ENCODE measurements at places on chromosomes 4 and X.

GRCh38 chr4:38831653-38832052, 25.0 kb downstream of the TLR6 start:
- no peak for DNase-seq

DNA sequence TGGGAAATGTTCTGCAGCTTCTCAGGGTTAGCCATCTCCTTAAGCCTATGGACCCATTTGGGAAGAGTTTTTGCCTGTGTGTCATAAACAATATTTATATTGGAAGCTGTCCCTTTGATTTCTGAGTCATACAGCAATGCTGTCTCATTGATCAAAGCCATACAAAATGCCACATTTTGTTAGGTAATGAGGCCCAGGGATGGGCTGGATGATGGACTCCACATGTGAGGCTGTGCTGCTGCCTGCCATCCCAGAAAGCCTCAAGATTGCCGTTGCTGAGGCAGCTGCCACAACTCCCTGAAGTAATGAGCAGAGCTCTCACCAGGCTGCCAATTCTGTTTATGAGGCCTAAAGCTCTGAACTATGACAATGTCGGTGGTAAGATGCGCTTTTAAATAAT, 12.2 kb upstream of the GJB1 start:
- DNase-seq = no peak

DNA sequence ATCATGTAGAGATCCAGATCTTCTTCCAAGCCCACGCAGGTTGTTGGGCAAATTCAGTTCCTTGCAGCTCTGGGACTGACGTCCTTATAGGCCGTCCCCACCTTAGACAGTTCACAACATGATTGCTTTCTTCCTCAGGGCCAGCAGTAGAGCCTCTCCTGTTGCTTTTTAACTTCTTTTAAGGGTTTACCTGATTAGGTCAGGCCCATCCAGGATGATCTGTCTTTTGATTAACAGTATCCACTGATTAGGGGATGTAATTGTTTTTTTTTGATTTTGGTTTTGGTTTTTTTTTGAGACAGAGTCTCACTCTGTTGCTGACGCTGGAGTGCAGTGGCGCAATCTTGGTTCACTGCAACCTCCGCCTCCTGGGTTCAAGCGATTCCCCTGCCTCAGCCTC, 109.1 kb upstream of the BMPR1B start:
- no peak for DNase-seq

DNA sequence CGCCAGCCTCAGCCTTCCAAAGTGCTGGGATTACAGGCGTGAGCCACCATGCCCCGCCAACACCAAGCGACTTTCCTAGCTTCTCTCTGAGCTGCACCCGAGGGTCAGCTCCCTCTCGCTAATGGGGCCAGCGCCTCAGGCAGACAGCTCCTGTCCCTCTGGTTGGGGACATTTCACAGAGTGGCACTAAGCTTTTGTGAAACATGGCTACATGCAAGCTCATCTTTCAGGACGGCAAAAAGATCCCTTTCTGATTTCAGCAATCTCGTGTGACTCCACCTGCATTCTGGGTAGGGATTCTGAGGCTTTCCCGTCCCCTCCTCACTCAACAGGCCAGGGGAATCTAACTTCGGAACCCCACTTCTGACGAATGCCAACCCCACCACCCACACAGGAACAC, 31.0 kb upstream of the C4orf50 start:
- DNase-seq = no peak

DNA sequence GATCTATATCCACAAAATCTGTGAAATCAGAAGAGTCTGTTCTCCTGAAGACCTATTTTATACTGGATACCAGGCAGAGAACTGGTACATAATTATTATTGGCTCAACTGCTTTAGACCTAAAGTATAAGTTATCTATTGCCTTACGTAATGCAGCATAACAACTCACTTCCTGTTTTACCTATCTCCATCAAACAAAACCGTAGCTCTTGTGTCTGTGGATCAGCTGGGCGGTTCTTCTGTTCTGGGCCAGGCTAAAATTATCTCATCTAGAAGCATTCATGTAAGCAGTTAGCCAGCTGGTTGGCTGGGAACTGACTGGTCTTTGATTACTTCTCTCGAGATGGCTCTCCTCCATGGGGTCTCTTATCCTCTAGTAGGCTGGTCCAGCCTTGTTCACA, 57.8 kb downstream of the PPP1R2C start:
- no peak for DNase-seq

- DNase-seq = no peak
Observed at GRCh38 chr4:62410371-62411003, 1210.4 kb downstream of the ADGRL3 start.

DNA sequence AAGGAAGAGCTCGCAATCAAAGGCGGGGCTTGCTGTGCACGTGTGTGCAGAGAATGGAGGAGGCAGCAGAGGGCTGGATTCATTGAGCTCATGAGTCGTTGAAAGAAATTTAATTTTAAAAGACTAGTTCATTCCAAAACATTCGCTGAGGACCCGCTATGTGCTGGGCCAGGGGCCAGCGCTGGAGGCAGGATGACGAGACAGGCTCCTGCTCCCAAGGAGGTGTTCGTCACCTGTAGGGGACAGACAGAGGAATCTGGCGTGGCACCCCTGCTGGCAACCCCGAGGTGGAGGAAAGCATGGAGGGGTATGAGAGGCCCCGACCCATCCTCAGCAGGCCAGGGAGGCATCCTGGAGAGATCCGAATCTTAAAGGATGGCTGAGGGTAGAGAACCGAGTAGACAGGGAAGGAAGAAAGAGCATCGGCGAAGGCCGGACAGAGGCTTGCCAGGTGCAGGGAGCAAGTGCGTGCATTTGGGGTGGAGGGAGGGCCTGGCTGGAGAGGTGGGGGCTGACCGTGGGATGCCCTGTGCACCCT, 96.4 kb downstream of the CPZ start:
- DNase-seq = no peak

GRCh38 chr4:3668825-3669552, 97.2 kb upstream of the ADRA2C start:
- DNase-seq = no peak

- DNase-seq = no peak
Observed at GRCh38 chr4:76716658-76717057, 181.3 kb downstream of the SOWAHB start.

DNA sequence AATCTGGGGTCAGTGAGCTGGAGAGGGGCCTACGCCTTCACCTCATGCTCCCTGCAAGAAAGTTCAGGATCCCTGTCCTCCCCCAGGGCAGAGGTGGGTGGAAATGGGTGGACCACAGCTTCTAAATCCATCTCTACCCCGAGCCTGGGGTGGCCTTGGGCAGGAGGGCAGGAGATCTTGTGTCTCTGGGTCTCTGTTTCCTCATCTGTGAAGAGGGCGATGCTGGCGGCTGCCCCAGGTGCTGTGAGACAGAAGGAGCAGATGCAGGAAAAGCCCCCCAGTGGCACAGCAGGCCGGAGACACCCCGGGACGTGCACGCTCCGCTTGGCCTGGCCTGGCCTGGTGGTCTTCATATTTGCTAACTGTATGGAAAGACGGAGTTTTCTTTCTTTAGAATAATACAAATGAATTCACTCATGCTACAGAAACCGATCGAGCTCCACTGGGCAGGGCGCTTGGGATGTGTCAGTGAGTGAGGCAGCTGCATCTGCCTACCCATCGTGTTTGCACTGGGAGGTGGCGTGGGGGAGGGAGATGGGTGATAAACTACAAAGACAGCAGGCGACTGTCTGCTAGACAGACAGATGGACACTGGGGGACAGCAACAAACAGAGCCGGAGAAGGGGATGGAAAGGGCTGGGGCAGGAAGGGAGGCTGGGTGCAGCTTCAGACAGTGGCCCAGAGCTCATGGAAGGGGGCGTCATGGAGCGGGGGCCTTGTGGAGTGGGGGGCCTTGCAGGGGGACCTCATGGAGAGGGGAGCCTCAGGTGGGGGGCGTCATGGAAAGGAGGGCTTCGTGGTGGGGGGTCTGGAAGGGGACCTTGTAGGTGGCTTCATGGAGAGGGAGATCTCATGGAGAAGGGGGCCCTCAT, 136.2 kb downstream of the CPZ start:
- DNase-seq = no peak

- no peak for DNase-seq
Observed at GRCh38 chr4:23789762-23790161, 100.1 kb downstream of the PPARGC1A start.

Measured in C1 segment of cervical spinal cord (tissue), 14 donors.